ENCODE measurements at places on chromosomes 2 and 18.
A peak's percentile ranks its signal among the peaks of the same experiment; 100 is the strongest.

GRCh38 chr18:64210401-64210949 is 61.6 kb upstream of the LINC00305 start:
- DNase-seq = no peak

DNA sequence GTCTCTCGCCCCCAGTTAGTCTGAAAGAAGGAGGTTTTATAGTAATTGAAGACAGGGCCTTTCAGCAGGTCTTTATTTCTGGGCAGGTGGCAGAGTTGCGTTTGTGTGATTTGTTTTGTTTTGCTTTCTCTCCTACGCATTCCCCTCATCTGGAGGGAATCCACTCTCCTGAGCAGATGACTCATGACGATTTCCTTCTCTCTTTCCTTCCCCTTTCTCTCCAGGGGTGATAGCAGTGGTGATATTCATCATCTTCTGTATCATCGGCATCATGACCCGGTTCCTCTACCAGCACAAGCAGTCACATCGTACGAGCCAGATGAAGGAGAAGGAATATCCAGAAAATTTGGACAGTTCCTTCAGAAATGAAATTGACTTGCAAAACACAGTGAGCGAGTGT is 888.8 kb downstream of the CNTNAP5 start:
- DNase-seq = no peak

- DNase-seq = no peak
Observed at GRCh38 chr2:120797421-120798221, 62.0 kb downstream of the GLI2 start.

DNA sequence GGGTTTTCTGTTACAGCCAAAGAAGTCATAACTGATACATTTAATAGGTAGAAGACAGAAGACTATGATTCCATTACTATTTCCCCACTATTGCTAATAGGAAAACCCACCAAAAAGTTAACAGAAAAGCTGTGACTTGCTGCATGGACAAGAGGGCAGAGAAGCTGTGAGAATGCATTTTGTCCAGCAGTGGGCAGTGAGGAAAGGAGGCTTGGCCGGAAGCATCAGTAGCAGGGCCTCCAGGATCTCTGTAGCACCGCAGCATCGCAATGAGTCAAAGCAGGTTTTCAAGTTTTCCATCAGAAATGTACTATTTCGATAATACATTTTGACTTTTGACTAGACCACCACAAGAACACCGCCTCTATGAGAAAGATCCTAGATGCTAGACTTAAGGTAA is 24.9 kb downstream of the MYO5B start:
- DNase-seq = no peak

DNA sequence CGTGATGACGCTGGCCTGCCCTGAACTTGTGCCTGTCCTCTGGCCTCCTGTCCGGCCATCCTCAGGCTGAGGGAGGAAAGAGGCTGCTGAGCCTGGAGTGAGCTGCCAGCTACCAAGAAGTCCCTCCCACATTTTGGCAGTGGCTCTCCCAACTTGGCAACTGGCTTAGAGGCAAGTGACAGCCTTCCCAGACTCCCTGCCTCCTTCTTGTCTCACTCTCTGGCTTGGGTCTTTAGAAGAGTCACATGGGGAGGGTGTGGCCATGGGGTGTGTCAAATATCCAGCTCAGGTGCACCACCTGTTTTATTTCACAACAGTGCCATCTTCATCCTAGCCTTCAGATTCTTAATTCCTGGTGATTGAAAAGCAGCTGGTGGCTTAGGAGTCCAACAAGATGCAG is 222.9 kb downstream of the PRKCE start:
- DNase-seq = no peak

DNA sequence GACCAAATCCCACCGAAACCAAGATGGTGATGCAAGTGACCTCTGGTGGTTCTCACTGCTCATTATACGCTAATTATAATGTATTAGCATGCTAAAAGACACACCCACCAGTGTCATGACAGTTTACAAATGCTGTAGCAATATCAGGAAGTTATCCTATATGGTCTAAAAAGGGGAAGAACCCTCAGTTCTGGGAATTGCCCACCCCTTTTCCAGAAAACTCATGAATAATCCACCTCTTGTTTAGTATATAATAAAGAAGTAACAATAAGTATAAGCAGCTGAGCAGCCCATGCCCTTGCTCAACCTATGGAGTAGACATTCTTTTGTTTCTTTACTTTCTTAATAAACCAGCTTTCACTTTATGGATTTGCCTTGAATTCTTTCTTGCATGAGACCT is 31.0 kb upstream of the FMNL2 start:
- no peak for DNase-seq

- no peak for DNase-seq
Observed at GRCh38 chr18:62690236-62690815, 25.0 kb upstream of the PHLPP1 start.

DNA sequence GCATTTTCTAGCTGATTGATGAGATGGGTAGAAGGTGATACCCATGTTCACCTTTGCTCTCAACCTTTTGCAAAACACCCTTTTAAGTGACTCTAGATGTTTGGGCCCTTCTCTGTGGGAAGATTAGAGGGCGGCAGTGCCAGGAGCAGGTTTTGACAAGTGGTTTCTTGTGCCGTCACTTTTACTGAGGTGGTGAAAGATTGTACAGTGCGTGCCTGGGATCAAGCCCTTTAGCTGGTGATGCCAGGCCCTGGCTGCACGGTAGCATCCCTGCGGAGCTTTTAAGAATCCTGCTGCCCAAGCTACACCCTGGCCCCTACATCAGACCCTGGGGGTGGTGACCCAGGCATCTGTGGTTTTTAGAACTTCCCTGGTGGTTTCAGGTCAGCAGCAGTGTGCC is 29.1 kb downstream of the MTCL1 start:
- DNase-seq = no peak

GRCh38 chr2:145068509-145068908 is 548.6 kb upstream of the ZEB2 start:
- no peak for DNase-seq

DNA sequence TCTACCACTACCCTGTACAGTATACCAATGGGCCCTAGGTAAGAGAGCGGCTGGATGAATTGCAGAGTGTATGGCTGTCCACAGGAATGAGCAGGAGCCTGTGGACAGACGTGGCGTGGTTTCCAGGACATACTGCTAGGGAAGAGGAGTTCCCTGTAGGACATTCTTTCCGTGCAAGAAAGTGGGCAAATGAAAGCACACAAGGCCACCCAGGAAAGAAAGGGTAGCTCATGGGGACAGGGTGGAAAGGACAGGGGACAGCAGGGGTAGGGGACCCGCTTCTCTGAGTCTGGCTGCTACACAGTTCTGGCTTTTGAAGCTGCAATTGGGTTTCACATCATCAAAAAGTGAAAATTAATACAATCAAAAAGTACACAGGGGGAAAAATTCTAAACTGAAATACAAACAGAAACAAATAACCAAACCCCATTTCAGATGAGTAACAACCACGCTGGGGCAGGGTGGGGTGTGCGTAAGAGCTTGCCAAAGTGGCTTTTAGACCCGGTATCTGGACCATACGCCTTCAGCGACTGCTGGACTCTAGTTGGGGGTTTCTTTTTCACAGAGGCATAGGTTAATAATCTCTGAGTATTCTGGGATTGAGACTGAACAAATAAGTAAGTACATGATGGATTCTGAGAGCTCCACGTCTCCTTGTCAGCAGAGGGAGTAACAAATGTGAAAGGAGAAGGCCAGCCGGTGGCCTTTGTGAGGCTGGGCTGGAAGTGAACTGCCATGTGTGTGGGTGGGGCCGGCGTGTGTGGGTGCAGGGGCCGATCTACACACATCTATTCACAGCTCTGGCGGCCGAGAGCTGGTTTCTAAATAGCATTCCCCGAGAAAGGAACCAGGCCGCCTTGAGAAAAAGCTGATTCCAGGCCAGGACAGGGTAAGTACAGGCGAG is 84.0 kb downstream of the HDAC4 start:
- DNase-seq = no peak

DNA sequence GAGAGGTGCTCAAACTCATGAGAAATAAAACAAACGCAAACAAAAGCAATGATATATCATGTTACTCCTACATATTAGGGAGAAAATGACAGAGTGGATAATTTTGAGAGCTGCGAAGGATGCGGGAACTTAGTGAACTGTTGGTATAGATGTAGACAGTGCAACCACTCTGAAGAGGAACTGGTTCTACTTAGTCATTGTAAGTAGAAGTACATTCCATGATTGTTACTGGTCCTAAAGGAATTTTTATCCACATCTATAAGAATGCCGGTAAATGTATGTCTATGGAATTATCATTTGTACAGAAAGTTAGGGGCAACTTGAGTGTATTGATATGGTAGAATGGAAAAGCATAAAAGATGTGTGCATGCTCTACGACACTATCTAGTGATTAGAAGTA is 1238.4 kb downstream of the LRP1B start:
- no peak for DNase-seq

DNA sequence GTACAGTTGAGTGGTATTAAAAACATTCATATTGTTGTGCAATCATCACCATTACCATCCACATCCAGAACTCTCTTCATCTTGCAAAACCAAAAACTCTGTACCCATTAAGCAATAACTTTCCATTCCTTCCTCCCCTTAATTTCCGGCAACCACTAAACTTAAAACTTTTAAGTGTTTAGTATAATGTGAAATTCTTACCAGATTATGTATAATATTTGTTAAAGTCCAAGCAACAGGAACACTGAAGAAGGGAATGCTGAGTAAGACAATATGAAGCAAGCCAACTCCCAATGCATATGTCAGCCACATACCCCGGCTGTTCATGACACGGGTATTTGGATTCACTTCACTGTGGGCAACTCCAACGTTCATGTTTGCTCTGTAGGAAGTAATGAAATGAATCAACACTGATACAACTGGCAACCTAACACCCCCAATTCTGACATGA is 1.9 kb downstream of the ORMDL1 start:
- no peak for DNase-seq

GRCh38 chr18:49094136-49094535 is 143.4 kb upstream of the SMAD7 start:
- DNase-seq = no peak

GRCh38 chr2:67600222-67600871 is 203.2 kb downstream of the ETAA1 start:
- DNase-seq = peak; percentile 87

DNA sequence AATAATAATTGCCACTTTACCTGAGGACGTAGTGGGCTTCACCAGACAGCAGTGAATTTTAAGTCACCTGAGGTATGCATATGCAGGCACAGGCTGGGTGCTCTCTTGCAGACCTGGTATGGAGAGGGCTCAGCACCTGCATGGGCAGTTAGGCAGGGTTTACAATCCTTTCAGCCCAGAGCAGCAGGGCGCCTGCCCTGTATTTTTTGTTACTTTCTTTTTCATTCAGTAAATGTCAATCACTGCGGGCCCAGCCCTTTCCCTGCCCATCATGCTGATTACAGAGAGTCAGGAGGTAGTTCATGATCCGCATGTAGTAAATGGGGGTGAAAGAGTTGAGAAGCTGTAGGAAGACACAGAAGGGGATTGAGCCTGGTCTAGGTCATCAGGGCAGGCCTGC is 147.0 kb upstream of the ALPP start:
- no peak for DNase-seq

DNA sequence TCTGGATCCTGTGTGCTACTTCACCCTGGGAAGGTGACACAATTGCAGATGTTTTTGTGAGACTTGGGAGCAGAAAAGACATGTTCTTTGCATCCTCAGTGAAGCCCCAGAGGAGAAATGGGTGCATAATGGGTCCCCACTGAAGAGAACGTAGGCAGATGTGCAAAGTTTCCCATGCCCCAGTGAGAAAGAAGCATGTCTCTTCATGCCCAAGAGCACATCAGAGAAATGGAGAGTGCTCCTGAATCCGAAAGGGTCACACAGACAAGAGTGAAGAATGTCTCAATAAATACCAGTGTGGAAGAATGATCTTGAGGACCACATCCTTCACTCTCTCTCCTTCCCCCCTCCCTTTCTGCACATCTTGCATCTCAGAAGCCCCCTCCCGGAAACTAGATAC is 167.7 kb downstream of the TMEM247 start:
- no peak for DNase-seq

DNA sequence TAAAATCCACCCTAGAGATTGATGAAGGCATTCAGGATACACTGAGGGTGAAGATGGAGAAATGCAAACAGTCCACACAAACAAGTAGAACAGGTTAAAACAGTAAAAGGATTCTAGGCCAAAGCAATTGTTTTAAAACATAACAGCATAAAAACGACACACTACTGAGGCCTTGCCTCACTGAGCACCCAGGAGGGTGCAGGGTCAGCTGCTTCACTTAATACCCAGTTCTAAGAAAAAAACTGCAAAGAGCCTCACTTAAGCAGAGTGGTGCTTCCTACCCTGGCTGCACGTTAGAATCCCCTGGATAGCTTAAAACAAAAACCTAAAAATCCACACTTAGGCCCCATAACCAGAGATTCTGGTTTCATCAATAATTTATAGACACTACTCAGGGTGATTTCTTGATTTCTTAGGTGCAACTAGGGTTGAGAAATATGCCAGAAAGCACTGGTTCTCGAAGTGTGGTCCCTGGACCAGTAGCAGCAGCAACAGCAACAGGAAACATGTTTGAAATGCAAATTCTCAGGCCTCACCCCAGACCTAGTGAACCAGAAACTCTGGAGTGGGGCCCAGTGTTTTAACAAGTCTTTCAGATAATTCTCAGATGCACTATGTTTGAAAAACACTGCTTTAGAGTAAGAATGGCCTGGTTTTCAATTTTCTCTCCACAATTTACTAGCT is 279.1 kb downstream of the ZEB2 start:
- no peak for DNase-seq

DNA sequence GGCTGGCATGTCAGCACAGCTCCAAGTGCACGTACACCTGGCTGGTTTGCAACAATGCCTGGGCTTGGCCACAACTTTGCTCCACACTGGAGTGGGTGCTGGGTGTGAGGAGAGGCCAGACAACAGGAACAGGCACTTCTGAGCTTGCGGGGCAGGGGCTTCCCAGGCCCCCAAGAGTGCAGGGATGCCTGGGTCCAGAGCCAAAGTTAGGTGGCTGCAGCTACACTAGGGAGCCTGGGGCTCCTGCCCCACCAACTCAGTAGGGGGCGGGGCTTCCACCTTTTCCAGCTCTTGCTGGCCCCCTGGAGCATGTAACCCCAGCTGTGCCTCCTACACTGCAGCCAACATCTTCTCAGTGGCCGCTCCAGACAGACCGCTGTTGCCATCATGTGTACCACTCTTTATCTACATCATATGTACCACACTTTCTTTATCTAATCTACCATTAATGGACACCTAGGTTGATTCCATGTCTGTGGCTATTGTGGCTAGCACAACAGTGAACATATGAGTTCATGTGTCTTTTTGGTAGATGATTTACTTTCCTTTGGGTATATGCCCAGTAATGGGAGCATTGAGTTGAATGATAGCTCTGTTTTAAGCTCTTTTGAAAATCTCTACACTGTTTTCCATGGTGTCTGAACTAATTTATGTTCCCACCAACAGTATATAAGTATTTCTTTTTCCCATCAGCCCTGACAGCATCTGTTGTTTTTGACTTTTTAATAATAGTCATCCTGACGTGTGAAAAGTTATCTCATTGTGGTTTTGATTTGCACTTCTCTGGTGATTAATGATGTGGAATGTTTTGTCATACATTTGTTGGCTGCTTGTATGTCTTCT is 87.9 kb downstream of the ZNF804A start:
- no peak for DNase-seq

GRCh38 chr2:191899410-191899809 is 52.5 kb upstream of the CAVIN2 start:
- DNase-seq = peak; percentile 72

- DNase-seq = no peak
Observed at GRCh38 chr2:228369400-228370031, 188.0 kb upstream of the SPHKAP start.

- peak; percentile 54 for DNase-seq
Observed at GRCh38 chr2:232292395-232293154, 86.0 kb upstream of the ALPP start.

Measured in H4 (cell line).